Liver (tissue), 10 donors: ENCODE measurements at places on chromosomes 12 and 14.

- no peaks in the 10 kb centered on the region for H3K27me3 ChIP-seq
- H3K4me1 ChIP-seq: peaks cover 5% of the 10 kb centered on the region
- peak overlapping the region; percentile 16 for H3K27ac ChIP-seq
Measured at GRCh38 chr12:54383041-54383609, 1.4 kb downstream of the ZNF385A start.

DNA sequence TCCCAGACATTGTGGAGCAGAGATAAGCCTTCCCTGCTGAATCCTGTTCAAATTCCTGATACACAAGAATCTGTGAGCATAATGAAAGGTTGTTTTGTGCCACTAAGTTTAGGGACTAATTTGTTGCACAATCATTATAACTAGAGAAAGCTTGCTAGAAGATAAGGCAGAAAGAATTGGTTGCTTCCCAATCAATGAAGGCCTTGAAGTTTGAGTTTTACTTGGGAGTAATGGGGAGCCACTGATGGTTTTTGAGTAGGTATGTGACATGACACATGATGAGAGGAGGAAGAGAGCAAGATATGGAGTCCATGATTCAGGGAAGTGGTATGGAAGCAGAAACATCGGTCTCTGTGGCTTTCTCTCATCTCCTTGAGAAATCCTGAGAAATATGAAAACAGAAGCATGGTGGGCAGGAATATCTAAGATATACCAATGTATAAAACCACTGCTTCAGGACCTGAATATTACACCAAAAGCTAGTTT is 13.3 kb upstream of the TCP11L2 start:
- no peaks in the 10 kb centered on the region for H3K4me1 ChIP-seq
- no peak overlapping the region for H3K4me3 ChIP-seq
- no peaks in the 10 kb centered on the region for H3K36me3 ChIP-seq

- DNase-seq: no peak
- no peaks in the 10 kb centered on the region for H3K36me3 ChIP-seq
Measured at GRCh38 chr14:72611506-72611905, 282.4 kb downstream of the DPF3 start.

DNA sequence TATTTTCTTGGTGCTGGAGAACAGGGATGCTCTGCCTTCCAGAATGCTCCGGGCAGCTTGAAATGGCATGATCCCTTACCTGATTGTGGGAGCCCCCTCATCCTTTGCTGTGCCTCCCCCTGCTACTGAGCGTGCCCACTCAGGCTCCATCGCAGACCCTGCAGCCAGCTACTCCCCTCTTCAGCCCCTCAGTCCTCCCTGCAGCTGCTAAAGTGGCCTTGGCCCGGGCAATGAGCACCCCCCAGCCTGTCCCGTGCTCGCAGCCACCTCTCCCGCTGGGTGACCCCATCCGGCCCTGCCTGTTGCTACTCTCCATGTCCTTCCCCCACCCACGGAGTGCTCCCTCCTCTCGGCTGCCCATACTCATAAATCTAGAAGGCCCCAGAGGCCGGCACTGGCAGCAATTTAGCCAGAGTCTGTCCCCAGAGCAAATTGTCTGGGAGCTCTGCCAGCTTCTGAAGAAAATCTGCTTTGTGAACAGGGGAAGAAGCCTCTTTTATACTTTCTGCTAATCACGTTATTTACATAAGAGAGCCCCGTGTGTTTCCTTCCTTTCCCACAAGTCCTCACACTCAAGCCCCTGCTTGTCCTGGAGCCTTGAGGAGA is 143.7 kb upstream of the FRMD6 start:
- no peaks in the 10 kb centered on the region for H3K27me3 ChIP-seq
- H3K36me3 ChIP-seq: no peaks in the 10 kb centered on the region
- no peak overlapping the region for H3K27ac ChIP-seq

DNA sequence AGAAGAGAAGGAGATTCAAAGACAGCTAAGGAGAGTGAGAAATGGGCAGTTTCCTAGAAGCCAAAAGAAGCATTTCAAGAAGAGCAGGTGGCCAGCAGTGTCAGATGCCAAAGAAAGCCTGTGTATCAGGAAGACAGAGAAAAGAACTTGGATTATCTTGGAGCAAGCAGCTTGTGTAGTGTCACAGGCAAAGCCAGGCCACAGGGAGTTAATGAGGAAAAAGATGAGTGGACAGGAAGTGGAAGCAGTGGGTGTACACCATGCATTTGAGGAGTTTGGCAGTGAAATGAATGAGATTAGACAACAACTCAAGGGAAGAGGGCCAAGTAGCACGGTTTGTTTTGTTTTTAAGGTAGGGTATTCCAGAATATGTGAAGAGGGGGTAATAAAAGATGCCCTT is 5.6 kb upstream of the MYH7 start:
- no peaks in the 10 kb centered on the region for H3K36me3 ChIP-seq
- H3K27me3 ChIP-seq: no peaks in the 10 kb centered on the region
- no peak for DNase-seq
- no peak overlapping the region for H3K27ac ChIP-seq
- H3K4me1 ChIP-seq: no peaks in the 10 kb centered on the region

DNA sequence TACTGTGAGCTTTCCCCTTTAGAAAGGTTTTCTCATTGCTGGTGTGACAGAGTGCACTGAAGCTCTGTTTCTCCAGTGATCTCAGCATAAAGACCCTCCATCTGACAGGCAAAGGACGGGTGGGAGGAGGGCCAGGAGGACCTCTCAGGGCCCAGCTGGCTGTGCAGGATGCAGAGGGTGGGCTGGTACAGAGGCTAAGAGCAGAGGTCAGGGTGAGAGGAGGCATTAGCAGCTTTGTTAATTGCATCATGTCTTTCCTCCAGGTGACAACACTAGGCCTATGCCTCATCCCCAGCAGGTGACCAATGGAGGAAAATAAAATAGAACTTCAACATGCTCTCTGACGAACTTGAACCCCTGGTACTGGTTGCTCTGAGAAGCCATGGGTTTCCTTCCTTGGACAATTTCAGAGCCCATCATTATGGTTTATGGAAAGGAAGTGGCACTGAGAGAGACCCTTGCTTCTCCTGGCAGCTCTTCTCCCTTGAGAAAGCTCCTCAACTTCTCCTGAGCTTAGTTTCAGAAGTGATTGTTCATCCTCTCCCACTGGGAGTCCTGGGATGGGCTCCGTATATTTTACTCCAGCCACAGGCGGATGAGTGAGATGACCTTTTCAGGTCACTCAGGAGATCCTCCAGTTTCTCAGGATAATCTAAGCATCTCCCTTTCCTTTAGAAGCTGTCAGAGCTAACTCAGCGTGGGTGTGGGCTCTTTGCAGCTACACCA is 45.8 kb upstream of the ATP23 start:
- peak overlapping the region; percentile 93 for H3K27ac ChIP-seq
- peaks cover 19% of the 10 kb centered on the region for H3K4me1 ChIP-seq
- H3K4me3 ChIP-seq: no peak overlapping the region
- no peaks in the 10 kb centered on the region for H3K27me3 ChIP-seq
- DNase-seq: no peak
- no peaks in the 10 kb centered on the region for H3K36me3 ChIP-seq

DNA sequence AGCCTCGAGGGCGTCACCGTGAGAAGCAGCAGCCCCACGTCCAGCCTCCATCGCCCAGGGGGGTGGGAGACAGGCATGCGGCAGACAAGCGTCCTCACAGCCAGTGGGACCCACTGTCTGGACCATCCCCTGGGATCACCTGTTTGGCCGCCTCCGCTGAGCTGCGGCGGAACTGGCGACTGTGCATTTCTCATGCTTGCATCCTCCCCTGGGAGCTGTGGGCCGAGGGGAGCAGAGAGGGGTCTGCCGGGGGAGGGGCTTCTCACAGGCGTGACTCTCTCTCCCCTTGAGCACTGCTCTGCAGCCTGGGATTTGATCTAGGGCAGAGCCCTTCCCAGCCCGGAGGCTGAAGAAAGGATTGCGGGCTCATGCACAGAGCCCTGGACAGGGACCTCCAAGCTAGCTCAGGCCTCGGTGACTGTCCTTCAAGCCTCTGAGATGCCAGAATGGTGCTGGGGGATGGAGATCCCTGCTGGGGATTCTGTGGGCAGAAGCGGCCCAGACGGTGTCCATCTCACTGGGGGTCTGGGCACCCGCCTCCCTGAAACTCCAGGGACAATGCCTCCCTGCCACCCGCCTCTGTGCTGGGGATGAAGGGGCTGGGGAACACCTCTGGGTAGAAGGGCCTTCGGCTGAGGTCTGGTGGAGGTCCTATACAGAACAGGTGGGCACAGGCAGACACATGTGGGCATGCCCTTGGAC is 61.1 kb downstream of the PRIMA1 start:
- no peak for DNase-seq
- H3K4me3 ChIP-seq: no peak overlapping the region
- H3K36me3 ChIP-seq: no peaks in the 10 kb centered on the region
- H3K27me3 ChIP-seq: no peaks in the 10 kb centered on the region
- H3K27ac ChIP-seq: no peak overlapping the region
- no peaks in the 10 kb centered on the region for H3K4me1 ChIP-seq

DNA sequence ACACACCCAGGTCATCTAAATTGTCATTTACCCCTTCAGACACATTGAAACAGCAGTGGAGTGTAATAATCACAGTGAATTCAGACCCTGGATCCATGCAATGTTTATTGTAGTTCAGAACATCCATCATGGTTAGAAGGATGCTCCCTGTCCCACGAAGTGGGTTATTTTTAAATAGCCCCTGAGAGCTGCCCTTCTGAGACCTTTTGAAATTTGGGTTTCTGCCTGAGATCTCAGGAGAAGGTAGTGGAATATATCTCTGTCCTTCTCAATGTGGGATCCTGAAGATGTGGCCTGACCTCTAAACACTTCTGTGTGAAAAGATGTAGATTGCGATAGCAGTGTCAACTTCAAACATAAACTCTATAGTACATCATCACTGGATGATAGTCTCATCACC is 1080.6 kb downstream of the TMEM121 start:
- no peak overlapping the region for H3K27ac ChIP-seq
- no peak for DNase-seq
- no peaks in the 10 kb centered on the region for H3K36me3 ChIP-seq
- H3K27me3 ChIP-seq: no peaks in the 10 kb centered on the region

GRCh38 chr12:86826051-86826450 is 569.9 kb upstream of the MGAT4C start:
- H3K4me1 ChIP-seq: no peaks in the 10 kb centered on the region
- no peak overlapping the region for H3K27ac ChIP-seq
- no peak for DNase-seq
- H3K36me3 ChIP-seq: no peaks in the 10 kb centered on the region
- no peaks in the 10 kb centered on the region for H3K27me3 ChIP-seq

GRCh38 chr12:56792678-56793077 is 29.6 kb downstream of the HSD17B6 start:
- no peak overlapping the region for H3K27ac ChIP-seq
- H3K4me1 ChIP-seq: peaks cover 6% of the 10 kb centered on the region
- no peaks in the 10 kb centered on the region for H3K27me3 ChIP-seq

GRCh38 chr14:99064262-99064954 is 207.6 kb downstream of the BCL11B start:
- no peaks in the 10 kb centered on the region for H3K4me1 ChIP-seq
- DNase-seq: no peak
- no peaks in the 10 kb centered on the region for H3K27me3 ChIP-seq
- no peak overlapping the region for H3K27ac ChIP-seq
- H3K36me3 ChIP-seq: no peaks in the 10 kb centered on the region

GRCh38 chr14:75636100-75636692 is 24.5 kb downstream of the ERG28 start:
- peaks cover 13% of the 10 kb centered on the region for H3K36me3 ChIP-seq
- H3K27ac ChIP-seq: no peak overlapping the region
- H3K4me3 ChIP-seq: no peak overlapping the region
- no peak for DNase-seq
- no peaks in the 10 kb centered on the region for H3K27me3 ChIP-seq

DNA sequence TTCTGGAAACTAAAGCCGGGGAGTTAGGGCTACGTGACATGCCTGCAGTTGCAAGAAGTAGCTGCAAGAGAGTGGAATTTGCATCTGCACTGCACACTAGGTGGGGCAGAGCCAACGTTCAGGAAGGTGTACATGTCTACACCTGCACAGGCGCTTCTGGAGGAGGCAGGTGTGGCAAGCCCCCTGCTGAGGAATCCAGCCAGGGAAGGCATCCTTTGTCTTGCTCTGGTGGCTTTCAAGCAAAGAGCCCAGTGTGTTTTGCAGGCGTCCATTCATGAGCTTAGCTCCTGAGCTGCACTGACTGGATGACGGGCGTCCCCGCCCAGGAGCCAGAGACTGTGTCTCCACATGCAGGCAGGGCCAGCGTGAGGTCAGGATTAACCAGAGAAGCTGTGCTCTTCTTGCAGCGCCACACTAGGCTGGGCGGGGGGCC is 116.3 kb downstream of the ZFP36L1 start:
- no peak for DNase-seq
- no peak overlapping the region for H3K4me3 ChIP-seq
- H3K27ac ChIP-seq: no peak overlapping the region
- H3K36me3 ChIP-seq: no peaks in the 10 kb centered on the region
- peaks cover 18% of the 10 kb centered on the region for H3K4me1 ChIP-seq

DNA sequence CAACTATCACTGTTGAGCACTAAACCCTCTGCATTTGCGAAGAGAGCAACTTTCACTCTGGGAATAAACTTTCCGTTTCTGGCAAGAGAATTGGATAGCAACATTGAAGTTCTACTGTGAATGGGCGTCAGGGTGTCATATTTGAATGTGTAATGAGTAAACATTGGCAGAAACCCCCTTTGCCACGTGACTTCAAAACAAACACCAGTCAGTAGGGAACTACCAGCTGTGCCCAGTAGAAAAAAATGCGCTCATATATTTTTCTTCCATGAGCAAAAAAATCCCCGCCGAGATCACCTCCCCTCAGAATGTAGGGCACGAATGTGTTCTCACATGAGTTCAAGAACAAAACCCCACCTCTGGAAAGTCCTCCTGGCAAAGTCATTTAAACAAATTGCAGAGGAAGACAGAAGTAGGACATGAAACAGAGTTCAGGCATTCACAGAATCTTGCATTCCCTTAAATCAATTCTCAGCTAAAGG is 80.6 kb downstream of the BTG1 start:
- H3K36me3 ChIP-seq: no peaks in the 10 kb centered on the region
- DNase-seq: no peak
- H3K4me3 ChIP-seq: peak overlapping the region; percentile 5

- peak overlapping the region; percentile 57 for H3K27ac ChIP-seq
- no peaks in the 10 kb centered on the region for H3K27me3 ChIP-seq
- H3K36me3 ChIP-seq: no peaks in the 10 kb centered on the region
- DNase-seq: peak; percentile 79
Measured at GRCh38 chr12:132084621-132085290, 59.4 kb downstream of the DDX51 start.

DNA sequence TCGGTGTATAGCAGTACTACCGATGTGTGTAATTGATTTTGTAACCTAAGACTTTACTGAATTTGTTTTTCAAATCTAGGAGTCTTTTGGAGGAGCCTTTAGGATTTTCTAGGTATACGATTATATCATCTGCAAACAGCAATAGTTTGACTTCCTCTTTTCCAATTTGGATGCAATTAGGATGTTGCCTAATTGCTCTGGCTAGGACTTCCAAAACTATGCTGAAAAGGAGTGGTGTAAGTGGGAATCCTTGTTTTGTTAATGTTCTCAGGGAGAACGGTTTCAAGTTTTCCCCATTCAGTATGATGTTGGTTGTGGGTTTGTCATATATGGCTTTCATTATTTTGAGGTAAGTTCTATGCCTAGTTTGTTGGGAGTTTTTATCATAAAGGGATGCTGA is 171.6 kb upstream of the PDE3A start:
- H3K27me3 ChIP-seq: no peaks in the 10 kb centered on the region
- DNase-seq: no peak
- H3K4me3 ChIP-seq: no peak overlapping the region
- no peaks in the 10 kb centered on the region for H3K36me3 ChIP-seq
- H3K4me1 ChIP-seq: no peaks in the 10 kb centered on the region
